Ascending aorta (tissue), 2 donors: ENCODE measurements at places on chromosomes 13 and 19.

DNA sequence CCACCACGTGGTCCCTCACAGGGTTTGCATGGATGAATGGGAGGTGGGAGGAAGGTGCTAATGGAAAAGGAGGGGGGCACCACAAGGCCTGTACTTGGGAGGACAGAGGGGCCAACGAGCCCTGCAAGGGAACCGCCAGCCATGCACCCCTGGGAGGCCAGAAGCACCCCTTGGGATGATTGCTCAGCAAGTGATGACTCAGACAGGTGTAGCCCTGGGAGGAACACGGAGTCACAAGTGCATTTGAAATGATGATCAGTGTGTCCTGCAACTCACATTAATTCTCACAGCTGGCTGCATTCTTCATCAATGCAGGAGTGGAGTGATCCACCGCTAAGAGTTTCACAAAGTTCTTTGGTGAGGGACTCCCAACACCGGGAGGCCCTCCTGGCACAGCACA, 82.8 kb upstream of the ZNF254 start:
- no peak for DNase-seq

DNA sequence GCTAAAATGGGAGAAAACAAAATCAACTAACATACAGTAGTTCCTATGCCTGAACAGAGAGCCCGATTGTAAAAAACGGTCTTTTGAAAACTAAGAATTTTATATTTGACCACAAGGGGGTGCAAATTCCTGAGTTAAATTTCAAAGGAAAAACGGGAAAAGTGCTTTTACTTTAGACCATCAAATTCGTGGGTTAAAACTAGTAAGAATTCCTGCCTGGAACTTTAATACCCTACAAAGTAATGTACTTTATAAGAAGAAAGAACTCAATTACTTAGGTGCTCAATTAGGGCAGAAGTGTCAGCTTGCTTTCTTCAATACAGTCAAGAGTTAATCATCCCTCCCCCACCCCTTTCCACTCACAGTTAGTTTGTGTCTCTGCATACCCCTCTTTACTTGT, 69.8 kb downstream of the KCNRG start:
- DNase-seq: no peak

DNA sequence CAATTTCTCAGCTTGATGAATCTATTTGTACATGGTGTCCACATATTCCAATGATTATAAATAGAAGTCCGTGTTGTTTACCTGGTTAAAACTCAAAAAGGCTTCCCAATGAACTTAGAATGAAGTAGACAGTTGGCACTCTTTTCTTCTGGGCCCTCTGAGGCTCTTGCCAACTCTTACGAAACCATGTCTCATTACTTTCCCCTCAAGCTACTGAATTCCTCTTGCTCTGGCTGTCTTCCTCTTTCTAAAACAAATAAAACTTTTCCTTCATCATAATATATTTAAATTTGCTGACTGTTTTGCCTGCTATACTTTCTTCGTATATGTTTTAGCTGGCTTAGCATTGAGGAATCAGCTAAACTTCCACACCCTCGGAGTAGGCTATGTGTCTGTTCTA, 139.7 kb downstream of the SLITRK6 start:
- DNase-seq: no peak

DNA sequence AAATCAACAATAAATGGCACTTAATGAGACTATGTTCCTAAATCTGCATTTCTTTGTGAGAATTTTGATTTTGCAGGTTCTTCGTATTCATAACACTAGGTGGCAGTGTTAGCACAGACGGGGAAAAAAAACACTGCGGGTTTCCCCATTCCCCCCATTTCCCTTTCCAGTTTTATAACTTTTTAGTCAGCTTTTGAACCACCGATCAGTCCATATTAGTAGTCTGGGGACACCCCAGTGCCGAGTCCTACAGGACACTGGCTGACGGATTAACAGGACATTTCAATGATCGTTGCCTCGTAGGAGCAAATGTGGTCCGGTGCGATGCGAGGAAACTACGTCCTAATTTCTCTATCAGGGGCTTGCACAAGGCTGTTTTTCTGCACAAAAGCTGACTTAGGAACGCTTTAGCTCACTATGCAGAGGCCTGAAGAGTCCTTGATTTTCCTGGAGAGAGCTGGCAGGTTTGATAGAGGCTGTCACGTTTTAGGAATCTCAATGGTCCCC, 234.3 kb downstream of the LMO7 start:
- DNase-seq: no peak

DNA sequence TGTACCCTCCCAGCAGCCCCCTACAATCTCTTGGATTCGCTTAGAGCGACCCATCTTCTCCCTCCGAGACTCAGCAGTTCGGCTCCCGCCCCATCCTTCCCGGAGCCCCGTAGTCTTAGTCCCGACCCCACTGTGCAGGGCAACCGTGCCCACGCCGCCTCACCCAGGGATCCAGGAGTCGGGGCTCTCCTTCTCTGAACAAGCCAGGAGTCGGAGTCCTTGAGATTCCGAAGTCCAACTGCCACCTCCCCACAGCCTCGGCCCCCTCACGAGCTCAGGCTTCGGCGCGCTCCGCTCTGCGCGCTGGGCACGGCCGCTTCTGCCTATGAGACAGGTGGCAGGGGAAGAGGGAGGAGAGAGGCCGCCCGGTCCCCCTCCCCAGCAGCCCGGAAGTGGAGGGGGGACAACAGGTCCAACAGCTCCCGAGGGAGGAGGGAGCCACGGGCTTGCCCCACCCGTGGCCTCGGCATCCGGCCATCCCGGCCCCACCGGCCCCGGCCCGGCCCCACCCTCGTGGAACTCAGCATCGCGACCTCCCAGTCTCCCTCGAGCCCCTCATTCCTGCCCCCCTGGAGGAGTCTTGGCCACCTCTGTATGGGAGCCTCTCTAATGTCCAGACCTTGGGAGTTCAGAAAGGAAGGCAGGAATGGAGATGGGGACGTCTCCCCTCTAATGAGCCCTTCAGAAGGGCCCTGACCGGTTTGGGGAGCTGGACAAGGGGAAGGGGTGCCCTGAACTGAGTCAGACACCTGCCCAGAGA, at the start of gene PHLDB3:
PHLDB3 (minus strand) TSS at position 321 of the 760 bp plus-strand sequence. CDS start 628 bp downstream, outside the sequence.
- peak; percentile 69 for DNase-seq

- DNase-seq: no peak
Measured at GRCh38 chr13:50629497-50629896, 214.0 kb downstream of the DLEU7 start.

GRCh38 chr13:112991609-112992008, 22.6 kb downstream of the MCF2L start:
- DNase-seq: no peak

DNA sequence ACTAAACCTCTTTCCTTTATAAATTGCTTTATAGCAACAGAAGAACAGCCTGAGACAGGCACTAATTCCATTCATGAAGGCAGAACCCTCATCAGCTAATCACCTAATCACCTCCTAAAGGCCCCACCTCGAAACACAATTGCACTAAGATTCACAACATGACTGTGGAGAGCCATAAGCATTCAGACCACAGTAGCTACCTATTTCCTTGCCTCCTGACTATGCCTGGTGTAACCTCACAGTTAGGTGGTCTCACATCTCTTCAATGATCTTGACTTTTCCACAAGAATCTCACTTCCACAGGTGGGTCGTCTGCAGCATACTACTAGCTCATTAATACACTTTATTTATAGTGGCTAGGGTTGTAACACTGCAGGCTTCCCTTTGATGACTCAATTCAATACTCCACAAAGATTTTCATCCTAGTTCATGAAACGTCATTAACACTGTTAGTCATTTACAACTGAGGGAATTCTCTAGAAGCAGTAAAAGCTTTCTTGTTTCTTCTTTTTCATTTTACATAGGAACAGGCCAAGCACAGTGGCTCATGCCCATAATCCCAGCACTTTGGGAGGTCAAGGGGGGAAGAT, 27.1 kb downstream of the STK24 start:
- no peak for DNase-seq

DNA sequence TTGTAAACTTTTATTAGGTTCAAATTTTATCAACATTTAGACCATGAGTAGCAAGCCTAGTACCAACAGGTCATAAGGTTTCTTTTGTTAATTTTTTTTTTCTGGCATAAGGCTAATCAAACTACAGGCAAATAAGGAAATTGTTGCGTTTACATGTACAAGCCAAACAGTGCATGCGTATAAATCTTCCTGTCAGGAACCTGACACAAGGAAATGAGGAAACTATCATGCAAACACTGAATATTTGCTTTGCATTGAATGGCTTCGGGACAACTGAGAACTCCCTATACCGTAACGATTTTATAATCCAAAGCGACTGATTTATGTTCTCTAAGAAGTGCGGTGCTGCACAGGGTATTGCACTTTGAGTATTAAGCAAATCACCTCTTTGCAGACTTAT, 133.0 kb upstream of the TRPC4 start:
- no peak for DNase-seq

- no peak for DNase-seq
Measured at GRCh38 chr13:83229574-83230305, 652.5 kb downstream of the SLITRK1 start.

- peak; percentile 78 for DNase-seq
Measured at GRCh38 chr13:110471833-110472162, 89.7 kb downstream of the RAB20 start.

DNA sequence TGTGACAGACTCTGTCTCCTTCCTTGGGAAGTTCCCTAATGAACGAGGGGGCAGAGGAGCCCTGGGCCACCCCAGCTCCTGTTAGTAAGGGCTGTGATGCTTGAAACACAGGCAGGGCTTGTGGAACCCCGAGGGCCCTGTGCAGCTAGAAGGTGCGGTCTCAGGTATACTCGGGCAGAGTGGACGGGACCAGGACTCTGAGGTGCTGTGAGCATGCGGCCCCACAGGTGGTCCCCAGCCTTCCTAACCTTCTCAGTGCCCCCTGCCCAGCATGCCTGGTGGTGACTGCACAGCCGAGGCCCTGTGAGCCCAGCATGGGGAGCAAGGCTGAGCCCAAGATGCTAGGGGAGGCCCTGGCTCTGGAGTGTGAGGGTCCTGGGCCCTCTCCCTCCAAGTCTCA, 4.0 kb upstream of the SIGLEC8 start:
- DNase-seq: no peak

GRCh38 chr13:109655206-109655600, 131.2 kb downstream of the IRS2 start:
- no peak for DNase-seq

- DNase-seq: peak; percentile 39
Measured at GRCh38 chr19:45469945-45470761, 2.4 kb downstream of the FOSB start.

- DNase-seq: no peak
Measured at GRCh38 chr19:2986951-2987524, 9.7 kb downstream of the TLE6 start.

DNA sequence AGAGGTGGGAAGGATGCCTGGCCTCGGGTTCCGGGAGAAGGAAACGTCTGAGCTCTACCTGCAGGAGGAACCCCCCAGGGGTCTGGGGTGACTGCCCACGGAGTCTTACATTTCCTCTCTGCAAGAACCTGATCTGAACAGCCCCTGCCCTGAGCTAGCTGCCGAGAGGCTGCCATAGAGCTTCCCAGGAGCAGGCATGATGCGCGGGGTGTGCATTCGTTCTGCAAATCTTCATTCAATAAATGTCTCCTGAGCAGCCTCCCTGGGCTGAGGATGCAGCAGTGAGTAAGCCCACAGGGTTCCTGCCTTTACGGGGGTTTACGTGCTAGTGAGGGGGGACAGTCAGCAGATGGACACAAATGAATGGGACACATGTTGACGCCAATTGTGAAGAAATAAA, 1.5 kb upstream of the SHISA7 start:
- no peak for DNase-seq

DNA sequence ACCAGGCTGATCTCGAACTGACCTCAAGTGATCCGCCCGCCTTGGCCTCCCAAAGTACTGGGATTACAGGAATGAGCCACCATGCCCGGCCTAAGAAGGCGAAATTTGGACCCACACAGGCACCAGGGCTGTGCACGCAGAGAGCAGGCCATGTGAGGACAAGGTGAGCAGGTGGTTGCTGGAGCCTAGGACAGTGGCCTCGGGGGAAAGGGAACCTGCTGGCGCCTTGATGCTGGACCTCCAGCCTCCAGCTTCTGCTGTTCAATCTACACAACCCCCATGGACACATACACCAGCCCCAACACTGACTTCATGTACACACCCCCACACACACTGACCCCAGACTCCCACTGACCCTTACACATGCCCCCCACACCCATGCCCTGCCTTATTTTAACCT, 41.8 kb upstream of the CCNE1 start:
- no peak for DNase-seq

DNA sequence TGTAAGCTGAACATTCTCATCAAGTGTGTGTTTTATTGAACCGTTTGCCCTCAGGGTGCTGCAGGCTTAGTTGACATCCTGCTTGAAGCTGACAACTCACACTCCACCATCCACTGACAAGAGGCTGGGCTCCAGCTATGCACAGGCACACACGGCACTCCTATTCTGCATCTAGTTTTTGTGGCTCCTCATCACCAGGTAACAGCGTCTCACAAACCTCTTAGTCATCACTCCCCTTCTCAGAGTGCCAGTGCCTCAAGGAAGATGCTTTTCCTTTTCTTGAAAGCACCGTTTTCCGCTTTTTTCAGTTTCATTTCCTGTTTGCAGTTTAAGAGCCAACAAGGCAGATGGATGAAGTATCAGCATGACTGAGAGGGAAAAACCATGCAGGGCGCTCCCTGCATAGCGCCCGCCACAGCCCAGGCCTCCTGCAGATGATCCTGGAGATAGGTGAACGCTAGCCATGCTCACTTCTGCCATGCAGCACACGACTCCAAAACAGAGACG, 491.2 kb downstream of the COG6 start:
- no peak for DNase-seq

GRCh38 chr13:46893798-46894560, 2.9 kb downstream of the HTR2A start:
- peak; percentile 84 for DNase-seq

DNA sequence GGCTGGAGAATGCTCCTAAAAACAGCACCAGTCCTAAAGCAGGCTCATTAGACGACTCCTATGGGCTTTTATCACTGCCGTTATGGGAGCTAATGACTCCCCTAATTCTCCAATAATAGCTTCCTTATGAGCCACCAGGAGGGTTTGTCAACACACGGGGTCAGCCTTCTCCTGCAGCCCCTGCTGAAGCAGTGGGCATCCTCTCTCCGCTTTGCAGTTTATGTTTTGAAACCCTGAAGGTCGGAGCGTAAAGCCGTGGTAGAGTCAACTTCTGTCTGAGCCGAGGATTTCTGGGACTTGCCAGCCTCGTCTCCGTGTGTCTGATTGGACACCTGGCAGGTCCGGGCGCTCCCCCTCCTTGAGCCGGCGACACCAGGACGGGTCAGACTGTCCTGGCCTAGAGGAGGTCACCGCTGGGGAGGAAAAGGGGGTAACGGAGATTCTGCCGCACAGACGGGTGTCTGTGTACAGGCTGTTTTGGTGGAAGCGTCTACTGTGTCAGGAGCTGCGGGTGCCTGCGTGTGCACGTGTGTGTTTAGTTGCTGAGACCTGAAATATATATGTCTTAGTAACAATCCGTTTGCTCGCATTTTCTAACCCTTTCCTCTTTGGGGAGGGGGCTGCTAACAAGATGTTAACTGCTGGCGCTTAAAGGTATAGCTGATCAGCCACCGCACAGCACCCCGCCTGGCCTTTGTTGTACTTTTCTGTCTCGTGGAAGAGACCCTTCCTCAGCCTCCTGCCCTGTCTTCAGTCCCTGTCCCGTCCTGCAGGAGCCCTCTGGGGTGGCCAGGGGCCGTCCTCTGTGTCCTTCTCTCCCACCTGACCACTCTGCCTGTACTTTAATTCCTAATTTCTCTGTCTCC, 1.9 kb downstream of the KDM4B start:
- no peak for DNase-seq

- no peak for DNase-seq
Measured at GRCh38 chr19:42293540-42293939, 8.4 kb upstream of the PRR19 start.

- no peak for DNase-seq
Measured at GRCh38 chr19:4524808-4525562, 6.7 kb upstream of the PLIN4 start.
